ENCODE measurements at places on chromosomes 1 and 21.

DNA sequence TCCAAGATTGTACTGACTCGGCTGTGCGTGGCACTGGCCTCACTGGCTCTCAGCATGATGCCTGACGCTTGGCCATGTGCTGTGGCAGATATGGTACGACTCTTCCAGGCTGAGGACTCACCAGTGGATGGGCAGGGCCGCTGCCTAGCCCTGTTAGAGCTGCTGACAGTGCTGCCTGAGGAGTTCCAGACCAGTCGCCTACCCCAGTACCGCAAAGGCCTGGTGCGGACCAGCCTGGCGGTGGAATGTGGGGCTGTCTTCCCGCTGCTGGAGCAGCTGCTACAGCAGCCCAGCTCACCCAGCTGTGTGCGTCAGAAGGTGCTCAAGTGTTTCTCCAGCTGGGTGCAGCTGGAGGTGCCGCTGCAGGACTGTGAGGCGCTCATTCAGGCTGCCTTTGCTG lies 2.9 kb downstream of the IPO13 start:
- no peak for DNase-seq

GRCh38 chr1:24454673-24455072 lies 39.1 kb downstream of the NIPAL3 start:
- DNase-seq = no peak

DNA sequence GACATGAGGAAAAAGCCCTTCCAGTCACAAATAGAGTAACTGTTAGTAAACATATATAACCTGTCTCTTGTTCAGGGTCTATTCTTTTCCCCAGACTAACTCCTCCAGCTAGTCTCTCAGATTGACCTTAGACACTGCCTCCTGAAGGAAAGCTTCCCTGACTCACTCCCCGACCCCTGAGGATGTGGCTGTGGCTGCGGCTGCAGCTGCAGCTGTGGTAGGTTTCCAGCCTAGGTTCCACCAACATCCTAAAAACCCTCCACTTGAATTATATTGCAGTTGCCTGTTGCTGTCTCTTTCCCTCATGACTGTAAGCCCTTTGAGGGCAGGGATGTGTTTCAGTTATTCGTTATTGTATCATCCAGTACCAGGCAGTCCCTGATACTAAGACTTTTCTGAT lies 132.9 kb upstream of the C1orf21 start:
- no peak for DNase-seq

DNA sequence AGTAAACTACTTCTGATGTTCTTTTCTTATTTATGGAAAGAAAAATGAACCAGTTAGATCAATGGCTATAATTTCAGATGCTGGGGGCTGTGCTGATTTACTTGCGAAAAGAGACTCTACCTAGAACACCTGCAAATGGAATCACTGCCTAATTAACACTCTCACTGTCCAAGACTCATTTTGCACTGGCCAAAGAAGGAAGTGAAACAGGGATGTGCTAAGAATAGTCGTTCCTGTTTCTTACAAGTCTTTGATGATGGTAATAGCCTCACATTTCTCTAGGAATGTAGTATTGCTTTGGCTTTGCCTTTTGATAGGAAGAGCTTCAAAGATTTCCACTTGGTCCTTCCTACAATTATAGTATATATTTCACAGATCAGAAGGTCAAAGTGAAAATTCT lies 12.7 kb upstream of the TSNAX start:
- DNase-seq = no peak

DNA sequence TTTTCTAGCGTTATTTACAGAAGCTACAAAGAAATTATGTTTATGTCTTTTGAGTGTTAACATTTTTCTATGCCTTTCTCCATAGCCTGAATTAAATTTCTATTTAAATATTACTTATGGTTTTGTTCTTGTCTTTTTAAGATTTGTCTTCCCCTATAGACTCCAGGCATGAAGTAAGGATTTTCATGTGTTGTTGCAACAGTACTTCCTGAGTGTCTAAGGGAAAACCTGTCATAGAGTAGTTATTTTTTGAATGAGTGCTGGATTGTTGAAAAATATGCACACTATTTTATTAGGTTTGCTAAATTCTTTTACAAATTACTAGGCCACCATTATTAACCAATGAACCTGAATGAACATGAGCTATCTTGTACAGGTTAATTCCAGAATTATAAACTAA lies 27.1 kb downstream of the SAMSN1 start:
- DNase-seq = no peak

GRCh38 chr1:159352436-159352835 lies 50.3 kb downstream of the FCER1A start:
- no peak for DNase-seq
